Effector CD4-positive, alpha-beta T cell (primary cell): ENCODE measurements at places on chromosomes 5 and 9.

DNA sequence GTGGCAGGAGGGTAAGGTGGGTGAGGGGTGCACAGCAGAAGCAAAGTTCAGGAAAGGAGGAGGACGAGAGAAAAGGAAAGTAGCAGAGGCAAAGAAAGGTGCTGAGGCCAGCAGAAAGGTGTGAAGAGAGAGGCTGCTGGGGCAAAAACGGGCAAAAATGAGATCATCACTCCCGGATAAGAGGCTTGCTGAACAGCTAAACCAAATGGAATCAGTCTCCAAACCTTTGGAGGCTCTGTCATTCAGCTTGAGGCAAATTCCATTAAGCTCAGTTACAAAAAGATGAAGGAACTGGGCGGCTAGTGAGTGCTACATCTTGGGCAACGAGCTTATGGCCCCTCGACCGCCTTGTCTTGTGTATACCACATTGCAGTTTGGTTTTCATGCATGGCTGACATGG, 136.4 kb downstream of the FSTL4 start:
- DNase-seq, result no peak

DNA sequence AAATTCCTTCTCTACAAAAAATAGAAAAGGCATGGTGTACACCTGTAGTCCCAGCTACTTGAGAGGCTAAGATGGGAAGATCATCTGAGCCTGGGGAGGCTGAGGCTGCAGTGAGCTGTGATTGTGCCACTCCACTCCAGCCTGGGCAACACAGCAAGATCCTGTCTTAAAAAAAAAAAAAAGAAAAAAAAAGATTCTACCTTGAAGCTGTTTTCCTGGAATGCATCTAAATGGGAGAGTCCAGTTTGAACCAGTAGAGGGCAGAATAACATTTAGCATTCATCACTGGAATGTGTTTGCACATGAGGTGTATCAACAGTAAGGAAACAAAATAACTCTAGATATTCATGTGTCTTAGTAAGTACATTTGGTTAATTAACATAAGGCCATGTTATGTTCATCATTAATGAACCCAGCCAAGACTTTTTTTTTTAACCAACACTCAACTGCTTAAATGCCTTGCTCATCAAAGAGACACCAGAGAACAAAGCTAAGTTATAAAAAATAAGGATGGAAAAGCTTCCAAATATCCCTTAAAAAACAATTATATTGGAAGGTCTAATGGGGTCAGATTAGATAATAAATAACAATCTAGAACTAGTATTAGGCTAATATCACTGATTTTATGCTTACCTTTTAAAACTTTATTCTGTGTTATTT, 16.1 kb downstream of the IFNE start:
- DNase-seq, result no peak

DNA sequence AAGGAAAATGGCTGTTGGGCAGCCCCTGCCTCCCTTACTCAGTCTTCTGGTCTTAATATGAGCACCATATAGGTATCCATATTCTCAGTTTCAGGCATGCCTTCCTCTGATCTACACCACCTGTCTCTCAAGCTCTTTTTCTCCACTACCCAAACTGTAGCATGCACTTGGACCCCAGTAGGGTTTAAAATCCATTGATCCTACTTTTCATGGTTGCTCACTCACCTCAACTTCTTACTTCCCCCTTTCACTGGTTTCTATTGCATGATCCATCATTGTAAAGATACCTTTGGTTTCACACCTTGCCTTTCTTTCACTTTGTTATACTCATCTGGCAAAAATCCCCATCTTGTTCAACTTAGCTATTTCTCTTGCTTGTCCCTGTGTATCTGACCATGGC, 159.4 kb downstream of the KDM4C start:
- DNase-seq, result no peak

DNA sequence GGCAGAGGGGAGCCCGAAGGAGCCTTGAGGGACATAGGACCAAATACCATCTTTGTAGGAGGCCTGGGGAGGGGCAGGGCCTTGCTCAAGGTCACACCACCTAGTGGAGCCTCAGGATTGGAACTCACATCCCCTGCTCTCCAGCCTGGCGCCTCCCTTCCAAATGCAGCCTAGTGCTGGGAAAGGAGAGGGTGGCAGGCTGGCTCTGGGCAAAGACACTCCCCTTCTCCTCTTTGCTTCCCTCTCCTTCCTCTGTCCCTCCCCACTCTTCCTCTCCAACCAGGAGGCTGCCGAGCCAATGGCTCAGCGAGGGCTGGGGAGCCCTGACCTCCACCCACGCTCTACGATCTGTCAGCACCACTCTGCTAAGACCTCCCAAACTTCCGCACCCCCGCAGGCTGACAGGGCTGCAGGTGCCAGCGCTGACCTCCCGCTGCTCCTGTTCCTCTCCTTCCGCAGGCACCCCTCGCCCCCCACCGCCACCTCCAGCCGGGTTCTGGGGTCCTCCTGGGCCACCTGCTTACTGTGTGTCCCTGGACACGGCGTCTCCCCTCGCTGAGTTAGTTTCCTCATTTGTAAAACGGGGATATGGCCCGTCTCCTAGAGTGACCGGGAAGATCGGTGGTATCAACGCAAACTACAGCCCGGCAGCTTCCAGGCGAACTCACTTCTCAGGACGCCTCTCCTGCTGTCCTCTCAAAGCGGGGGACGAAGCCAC, 52.9 kb downstream of the C9orf50 start:
- no peak for DNase-seq
